ENCODE measurements at places on chromosomes 13 and 19. TPM values are rescaled to one million over a fixed set of nuclear protein-coding genes. Genes with fewer than 3 reads are reported as not detected.

Gene LILRA2
- 0.58 TPM for polyA plus RNA-seq

Gene B3GNT3
- 4.6 TPM for polyA plus RNA-seq

GRCh38 chr19:51944798-51945552 lies 17.7 kb downstream of the ZNF613 start:
- DNase-seq = no peak

DNA sequence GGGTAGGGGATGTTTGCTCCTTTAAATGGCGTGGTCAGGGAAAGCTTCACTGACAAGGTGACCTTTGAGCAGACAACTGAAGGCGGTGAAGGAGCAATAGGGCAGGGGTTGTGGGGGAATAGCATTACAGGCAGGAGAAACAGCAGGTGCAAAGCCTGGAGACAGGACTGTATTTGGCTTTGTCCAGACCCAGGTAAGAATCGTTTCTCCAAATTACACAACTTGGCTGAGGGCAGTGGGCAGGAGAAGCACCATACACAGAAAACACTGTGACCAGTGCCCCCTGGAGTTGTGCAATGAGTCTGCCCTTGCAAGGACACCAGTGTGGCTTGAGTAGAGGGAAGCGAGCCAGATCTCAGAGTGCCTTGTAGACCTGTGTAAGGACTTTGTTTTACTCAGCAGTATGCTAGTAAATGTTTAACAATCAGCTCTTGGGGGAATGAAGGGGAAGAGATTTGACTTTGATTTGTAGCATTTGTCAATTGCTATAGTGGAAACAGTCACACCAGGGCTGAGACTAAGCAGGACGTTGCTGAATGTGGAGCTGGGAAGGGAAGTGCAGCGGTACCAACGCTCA lies 360.0 kb downstream of the DCT start:
- no peak for DNase-seq

Measured in right renal cortex interstitium (tissue), 3 donors.